ENCODE measurements at places on chromosomes 6 and 20.

GRCh38 chr6:13924146-13924948 is 405 bp upstream of the RNF182 start:
- peak; percentile 67 for DNase-seq

DNA sequence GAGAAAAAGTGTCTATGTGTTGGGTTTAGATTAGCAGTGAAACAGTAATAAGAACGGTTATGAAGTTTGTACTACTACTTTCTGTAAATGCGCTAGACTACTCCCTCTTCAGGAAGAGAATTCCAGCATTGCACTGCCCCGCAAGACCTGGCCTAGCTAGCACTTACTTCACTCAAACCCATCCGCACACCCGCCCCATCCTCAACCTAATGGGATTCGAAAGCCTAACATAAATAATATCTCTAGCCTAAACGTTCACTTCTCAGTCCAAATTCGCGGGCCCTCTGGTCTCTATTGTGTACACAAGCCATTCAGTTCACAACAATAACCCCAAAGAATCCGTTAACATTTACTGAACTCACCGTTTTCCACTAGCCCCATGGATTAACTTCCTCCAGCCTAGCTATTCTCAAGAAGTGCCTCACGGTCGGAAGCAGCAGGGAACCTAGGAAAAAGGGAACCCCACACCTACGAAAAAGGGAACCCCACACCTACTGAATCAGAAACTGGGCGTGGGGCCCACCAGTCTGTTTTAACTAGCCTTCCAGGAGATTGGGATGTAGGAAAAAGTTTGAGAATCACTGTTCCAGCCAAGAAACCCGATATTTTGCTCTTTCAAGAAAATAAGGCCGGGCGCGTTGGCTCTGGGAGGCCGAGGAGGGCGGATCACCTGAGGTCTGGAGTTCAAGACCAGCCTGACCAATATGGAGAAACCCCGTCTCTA is 45.4 kb upstream of the BTN3A2 start:
- no peak for DNase-seq

GRCh38 chr6:47525330-47526057 is 47.9 kb downstream of the CD2AP start:
- DNase-seq, result no peak

GRCh38 chr20:52001999-52002666 is 189.4 kb downstream of the ZFP64 start:
- DNase-seq, result no peak

- no peak for DNase-seq
Observed at GRCh38 chr6:98836962-98837944, 2.9 kb downstream of the POU3F2 start.

- no peak for DNase-seq
Observed at GRCh38 chr6:120606743-120607142, 727.5 kb downstream of the TBC1D32 start.

GRCh38 chr20:64265201-64265600 is 9.7 kb downstream of the PCMTD2 start:
- DNase-seq, result no peak

DNA sequence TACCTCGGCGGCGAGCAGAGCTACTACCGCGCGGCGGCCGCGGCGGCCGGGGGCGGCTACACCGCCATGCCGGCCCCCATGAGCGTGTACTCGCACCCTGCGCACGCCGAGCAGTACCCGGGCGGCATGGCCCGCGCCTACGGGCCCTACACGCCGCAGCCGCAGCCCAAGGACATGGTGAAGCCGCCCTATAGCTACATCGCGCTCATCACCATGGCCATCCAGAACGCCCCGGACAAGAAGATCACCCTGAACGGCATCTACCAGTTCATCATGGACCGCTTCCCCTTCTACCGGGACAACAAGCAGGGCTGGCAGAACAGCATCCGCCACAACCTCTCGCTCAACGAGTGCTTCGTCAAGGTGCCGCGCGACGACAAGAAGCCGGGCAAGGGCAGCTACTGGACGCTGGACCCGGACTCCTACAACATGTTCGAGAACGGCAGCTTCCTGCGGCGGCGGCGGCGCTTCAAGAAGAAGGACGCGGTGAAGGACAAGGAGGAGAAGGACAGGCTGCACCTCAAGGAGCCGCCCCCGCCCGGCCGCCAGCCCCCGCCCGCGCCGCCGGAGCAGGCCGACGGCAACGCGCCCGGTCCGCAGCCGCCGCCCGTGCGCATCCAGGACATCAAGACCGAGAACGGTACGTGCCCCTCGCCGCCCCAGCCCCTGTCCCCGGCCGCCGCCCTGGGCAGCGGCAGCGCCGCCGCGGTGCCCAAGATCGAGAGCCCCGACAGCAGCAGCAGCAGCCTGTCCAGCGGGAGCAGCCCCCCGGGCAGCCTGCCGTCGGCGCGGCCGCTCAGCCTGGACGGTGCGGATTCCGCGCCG is 994 bp downstream of the FOXC1 start:
- no peak for DNase-seq

- no peak for DNase-seq
Observed at GRCh38 chr20:63942250-63942951, 13.8 kb downstream of the UCKL1 start.

DNA sequence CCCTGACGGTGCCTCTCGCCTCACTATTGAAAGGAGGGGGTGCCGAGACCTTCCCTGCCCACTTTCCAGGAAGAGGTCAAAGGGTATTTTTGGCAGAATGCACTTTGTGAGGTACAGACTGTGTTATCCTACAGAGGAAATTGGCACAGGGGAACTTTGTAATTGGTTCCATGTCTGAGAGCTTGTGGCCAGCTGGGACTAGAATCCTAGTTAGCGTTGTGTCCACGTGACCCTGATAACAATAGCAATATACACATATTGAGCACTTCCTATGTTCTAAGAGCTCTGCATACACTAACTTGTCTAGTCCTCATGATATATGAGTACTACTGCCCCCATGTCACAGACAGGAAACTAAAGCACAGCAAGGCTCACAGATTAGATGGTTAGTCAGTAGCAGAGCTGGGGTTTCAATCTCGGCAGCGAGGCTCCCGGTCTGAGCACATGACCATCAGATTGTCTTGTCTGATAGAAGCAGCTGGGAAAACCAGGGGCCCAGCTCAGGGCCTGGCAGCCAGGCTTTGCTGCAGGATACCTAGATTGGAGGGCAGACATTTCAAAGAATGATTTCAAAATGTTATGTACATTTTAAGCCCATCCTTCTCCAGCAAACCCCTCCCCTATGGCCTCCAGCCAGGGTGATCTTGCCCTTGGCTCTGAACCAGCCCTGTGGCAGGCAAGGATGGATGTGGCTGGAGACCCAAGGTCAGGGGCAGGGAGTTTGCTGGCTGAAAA is 1.4 kb downstream of the MAPK13 start:
- no peak for DNase-seq

DNA sequence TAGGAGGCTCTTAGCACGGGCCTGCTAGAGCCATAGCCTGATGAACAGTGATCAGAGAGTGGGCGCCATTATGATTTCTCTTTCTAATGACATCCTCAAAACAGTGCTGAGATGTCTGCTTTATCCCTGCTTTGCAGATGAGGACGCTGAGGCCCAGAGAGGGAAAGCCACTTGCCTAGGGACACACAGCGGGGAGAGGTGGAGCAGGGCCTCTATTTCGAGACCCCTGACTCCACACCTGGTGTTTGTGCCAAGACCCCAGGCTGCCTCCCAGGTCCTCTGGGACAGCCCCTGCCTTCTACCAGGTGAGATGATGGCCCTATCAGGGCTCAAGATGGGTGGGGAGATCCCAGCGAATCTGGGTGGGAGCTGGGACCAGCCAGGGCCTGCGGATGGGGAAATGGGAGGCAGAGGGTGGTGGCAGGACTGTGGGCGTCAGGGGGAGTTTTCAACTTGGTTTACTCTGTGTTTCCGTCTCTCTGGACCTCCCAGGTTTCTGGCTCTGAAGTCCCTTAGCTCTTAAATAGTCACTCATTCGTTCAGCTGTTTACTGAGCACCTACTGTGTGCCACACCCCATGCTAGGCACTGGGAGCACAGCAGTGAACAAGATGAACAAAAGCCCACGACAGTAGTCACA is 36.7 kb downstream of the SRC start:
- peak; percentile 37 for DNase-seq

DNA sequence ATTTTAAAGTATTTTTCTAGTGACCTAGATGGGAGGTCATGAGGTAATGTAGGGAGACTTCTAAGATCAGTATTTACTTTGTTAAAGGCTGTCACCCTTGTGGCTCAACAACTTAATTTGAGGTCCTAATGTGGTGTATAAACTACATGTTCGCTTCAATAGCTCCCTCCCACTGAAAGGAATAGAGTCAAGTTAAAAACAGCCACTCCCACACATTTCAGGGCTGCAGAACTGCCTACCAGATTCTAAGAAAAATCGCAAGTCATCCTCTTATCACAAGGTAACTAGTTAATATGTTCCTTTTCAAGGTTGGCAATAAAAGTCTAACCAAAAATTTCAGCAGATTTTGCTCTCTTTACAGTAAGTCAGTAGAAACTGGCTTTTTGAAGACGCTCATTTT is 15.1 kb downstream of the GSTA1 start:
- DNase-seq, result no peak

- no peak for DNase-seq
Observed at GRCh38 chr20:24983896-24984295, 8.7 kb downstream of the APMAP start.

GRCh38 chr20:1034415-1034789 is 32.3 kb upstream of the RSPO4 start:
- no peak for DNase-seq

DNA sequence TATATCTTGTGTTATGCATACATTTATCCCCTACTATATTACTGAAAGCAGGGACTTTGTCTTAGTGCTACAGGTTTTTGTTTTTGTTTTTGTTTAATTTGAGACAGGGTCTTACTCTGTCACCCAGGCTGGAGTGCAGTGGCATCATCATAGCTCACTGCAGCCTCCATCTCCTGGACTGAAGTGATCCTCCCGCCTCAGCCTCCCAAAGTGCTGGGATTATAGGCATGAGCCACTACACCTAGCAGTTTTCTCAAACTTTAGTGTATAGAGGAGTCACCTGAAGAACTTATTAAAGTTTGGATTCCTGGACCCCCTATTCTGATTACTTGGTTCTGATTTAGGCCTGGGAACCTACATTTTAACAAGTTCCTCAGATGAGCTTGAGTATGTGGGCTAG is 51.9 kb downstream of the CBFA2T2 start:
- DNase-seq, result no peak

DNA sequence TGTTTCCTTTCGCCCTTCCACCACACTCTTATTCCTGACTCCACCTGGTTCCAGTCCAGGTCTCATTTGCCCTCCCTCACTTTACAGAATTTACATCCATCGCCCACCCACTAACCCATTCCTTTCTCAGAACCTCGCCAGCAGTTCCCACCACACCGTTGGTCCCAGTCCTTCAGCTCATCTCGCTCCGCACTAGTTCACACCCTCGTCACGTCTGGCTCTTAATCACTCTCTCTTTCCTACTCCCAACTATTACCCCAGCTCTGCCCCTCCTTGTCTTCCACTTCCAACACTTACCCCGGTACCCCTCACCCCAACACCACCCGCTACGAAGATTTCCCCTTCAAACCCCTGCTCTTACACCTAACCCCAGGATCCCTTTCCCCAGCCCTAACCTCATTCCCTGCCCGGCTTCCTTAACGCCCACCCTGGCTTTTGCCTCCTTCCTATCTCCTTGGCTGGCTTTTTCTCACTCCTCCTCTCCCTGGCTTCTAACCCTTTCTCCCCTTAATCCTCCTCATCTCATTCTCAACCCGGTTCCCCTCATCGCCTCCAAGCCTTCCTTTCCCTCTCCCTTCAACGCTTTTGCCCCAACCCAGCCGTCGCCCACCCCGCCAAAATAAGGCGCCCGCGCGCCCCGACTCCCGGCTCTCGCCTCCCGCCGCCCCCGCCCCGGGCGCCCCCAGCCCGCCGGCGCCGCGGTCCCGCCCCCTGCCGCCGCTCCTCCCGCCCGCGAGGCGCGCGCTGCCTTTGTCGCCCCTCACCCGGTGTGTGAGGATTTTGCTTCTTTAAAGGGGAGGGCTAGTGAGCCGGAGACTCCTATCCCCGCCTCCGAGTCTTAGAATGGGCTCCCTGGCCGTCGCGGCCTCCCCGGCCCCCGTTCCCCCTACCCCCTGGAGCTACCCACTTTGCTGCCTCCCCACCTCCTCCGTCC is 542 bp downstream of the USP49 start:
- no peak for DNase-seq

DNA sequence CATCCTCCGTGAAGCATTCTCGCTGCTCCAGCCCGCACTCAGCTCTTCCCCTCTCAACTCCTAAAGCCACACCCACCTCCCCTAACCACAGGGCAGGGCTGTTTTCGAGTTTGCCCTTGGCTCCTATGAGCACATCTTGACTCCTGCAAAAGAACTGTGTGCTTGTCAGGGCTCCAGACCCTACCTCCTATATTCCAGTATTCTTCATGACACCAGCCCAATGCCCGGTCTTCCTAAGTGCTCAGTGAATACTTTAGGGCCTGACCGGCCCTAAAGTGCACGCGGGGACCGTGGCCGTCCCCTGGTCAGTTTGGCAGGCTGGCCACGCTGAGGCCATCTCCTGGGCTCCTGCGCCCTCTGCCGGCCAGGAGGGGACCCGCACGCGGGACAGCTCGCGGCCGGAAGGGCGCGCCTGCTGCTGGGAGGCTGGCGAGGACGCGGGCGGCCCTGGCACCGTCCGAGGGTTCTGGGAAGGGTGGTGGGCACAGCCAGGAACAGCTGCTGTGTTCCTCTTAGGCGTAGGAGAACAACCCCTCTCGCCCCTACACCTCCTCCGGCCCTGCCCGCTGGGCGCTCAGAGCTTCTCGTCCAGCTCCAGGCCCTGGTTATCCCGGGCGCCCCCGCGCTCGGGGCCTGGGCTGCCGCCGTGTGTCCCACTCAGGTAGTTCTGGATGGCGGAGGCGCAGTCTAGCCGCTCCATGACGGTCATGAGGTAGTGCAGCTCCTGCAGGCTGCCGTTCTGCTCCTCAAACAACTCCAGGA is 11.0 kb downstream of the UNC5CL start:
- peak; percentile 91 for DNase-seq

- no peak for DNase-seq
Observed at GRCh38 chr20:43977252-43977651, 62.6 kb downstream of the TOX2 start.

DNA sequence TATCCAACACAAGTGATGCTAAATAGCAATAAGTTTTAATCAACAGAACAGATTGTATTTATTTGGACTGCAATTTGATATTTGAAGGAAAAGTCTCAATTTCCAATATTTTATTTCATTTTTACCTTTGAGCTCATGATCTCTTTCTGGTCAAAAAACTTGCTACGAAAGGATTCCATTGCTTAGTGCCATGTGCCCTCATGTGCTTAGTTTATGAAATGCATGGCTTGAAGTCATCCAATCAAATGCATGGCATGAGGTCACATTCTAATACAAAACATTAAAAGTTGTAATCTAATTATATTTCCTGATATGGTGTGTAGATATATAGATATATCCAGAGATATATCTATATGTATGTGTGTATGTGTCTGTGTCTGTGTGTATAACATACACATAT is 321.2 kb upstream of the ADGRB3 start:
- DNase-seq, result no peak

GRCh38 chr6:106097411-106098231 is 11.5 kb downstream of the PRDM1 start:
- no peak for DNase-seq

- DNase-seq, result no peak
Observed at GRCh38 chr20:43909720-43910119, 4.9 kb upstream of the TOX2 start.
